Hippocampal formation (tissue), 2 donors: ENCODE measurements at places on chromosomes 4 and X.

DNA sequence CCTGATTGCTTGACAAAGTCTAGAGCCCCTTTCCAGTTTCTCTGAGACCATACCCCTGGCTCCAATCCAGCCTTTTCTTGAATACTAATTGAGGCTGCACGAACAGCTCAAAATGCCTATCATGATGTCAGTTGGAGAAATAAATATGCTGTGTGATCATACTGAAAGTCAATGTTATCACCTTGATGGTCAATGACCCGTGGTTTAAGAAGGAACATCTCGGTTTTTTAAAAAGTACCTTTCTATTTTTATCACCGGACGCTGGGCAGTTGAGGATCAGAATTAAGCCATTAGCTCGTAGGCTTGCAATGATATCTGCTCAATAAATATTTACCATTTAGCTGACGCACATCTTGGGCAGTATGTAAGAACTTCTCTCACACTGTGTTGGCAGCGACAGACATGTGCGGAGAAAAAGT is 852 bp upstream of the WDR44 start:
- DNase-seq = no peak

GRCh38 chrX:107769581-107770317 is 5.8 kb downstream of the TSC22D3 start:
- no peak for DNase-seq

- no peak for DNase-seq
Observed at GRCh38 chr4:90226734-90227133, 99.5 kb downstream of the CCSER1 start.

GRCh38 chr4:100935090-100935489 is 412.2 kb downstream of the PPP3CA start:
- no peak for DNase-seq

DNA sequence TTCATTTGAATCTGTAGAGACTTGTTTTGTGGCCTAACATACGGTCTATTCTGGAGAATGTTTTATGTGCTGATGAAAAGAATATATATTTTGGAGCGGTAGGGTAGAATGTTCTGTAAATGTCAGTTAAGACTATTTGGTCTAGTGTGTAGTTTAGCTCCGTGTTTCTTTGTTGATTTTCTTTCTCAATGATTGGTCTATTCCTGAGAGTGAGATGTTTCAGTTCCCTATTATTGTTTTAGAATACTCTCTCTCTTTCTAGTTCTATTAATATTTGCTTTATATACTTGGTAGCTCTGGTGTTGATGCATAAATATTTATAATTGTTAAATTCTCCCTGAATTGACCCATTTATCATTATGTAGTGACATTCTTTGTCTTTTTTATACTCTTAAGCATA is 236.5 kb downstream of the GLUD2 start:
- no peak for DNase-seq

DNA sequence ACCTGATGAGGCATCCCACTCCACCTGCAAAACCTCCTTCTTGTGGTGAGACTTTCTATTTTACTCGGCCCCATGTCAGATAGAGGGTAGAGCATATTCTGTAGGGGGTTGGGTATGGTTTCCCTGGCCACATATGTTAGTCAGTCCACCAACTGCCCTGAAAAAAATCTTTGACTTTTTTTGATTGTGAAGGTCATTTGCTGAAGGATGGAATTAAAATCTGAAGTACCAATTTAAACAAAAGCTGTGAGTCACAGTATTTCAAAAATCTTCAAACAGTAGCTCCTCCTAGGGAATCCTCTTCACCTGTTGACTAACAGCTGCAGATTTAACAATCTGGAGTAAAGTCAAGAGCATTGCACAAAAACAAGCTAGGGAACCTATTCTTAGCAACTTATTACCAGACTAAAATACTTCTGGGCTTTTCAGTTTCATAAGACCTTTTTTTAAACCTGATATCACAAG is 8.0 kb upstream of the CCDC110 start:
- no peak for DNase-seq

GRCh38 chrX:103475381-103475780 is 43.9 kb downstream of the RAB40A start:
- no peak for DNase-seq
